ENCODE measurements at places on chromosomes 2 and 18.

DNA sequence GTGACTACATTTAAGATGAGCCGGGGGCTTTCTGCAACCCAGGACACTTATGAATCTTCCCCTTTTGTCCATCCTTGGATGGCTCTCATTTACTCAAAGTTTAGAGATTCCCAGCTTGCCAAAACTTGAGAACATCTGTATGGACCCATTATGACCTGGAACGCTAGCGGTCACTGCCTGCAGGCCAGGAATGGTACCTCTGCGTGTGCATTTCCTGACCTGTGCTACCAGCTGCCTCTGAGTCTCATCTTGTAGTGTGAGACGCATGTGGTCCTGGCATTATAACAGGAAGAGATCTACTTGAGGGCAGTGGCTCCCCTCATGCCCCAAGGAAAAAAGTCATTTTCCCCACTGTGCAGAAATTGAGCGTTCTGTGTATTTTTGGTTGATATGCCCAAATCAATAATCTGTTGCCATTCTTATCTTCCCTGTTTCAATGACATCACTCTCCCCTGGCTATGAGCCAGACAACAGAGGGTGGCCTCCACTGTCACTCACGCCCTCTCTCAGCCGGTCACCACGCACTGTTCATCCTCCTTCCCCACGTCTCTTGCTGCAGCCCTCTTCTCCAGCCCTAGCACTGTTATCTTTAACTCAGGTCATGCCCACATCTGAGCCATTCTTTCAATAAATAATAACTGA is 28.5 kb upstream of the NPAS2 start:
- DNase-seq = no peak

DNA sequence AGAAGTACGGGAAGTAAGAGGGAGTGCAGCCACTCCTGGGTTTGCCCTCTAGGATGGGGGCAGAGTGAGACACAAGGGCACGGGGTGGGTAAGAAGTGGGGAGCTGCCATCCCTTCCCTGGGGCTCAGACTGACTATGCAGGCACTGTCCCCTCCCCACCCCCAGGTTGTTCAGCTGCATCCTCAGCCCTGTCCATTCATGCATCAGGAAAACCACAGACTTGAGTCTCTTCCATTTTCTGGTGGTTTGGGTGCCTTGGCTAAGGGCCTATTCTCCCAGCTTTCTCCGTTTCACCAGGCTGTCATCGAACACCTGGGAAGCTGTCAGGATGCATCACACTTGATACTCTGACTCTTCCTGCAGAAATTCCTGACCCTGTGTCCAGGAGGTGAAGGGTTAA is 111.9 kb downstream of the TFCP2L1 start:
- DNase-seq = no peak

GRCh38 chr2:88913280-88913679 is 221.8 kb downstream of the RPIA start:
- DNase-seq = no peak

DNA sequence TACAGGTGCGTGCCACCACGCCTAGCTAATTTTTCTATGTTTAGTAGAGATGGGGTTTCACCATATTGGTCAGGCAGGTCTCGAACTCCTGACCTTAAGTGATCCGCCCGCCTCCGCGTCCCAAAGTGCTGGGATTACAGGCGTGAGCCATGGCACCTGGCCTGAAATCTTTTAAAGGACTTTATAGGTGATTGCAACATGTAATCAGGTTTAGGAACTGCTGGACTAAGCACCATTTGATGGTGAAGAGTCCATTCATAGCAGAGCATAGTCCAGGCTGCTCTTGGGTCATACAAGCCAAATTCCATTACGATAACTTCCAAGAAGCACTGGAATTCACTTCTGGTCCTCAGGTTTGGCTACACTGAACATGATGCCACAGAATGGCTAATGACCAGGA is 200.6 kb upstream of the SMAD2 start:
- DNase-seq = no peak

DNA sequence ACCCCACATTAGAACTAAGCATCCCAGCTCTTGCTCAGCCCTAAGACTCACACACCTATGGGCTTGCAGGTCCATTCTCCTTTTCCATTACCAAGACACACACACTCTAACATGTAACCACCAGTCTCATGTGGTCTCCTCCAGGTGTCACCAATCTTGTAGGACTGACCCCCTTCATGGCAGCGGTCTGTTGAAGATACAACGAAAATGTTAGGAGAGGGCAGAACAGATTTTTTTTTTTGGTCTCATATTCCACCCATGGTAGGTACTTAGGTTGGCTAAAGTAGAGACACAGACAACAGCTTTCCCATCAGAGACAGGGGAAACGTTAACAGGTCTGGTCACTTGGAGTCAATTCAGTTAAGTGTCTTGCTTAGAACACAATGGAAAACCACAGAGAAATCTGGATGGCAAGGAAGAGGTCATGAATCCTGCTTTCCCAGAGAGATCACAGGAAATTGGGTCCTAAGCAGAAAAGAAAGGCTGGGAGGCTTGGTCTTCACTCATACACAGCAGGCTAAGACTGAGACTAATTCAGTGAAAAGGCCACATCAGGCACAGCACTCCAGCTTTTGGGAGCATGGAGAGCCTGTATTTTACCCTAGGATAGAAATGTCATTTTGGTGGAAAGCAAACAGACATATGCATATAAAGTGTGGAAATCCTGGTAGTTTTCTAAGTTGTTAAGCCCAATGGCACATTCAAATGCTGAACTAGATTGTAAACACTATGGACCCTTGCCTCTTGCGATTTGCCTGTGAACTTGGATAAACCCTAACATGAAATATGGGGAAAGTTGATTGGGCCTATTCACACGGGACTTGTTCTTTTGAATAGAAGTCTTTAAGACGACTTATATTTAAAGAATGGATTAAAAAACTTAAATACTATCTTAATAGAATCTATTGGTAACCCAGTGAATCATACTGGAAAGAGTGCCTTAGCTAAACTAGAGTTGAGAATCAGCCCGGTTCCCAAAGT is 3.8 kb downstream of the FN1 start:
- DNase-seq = no peak

DNA sequence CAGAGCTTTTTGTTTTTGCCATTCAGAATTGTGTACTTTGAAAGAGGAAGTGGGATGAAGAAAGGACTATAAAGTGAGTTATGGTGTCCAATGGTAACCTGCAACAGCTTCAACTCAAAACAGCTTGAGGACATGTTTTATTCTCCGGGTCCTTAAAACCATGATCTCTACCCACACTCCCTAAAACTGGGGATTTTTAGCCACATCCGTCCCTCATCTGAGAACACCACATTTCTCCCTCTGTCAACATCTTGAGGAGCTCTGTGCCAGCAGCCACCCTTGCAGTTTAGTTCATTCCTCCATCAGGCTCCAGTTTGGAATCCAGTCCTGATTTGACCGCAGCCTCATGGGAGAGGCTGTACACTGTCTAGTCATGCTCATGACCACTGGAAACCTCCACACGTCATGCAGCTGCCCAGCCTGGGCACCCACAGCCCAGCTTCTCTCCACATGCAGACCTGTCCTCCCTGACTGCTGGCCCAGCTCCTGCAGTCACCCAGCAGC is 62.6 kb downstream of the C18orf63 start:
- DNase-seq = no peak

- no peak for DNase-seq
Observed at GRCh38 chr2:239060676-239061075, 212.8 kb downstream of the TWIST2 start.

- DNase-seq = no peak
Observed at GRCh38 chr2:195312662-195313061, 344.4 kb upstream of the SLC39A10 start.

- DNase-seq = peak; percentile 83
Observed at GRCh38 chr2:42859006-42859552, 66.7 kb upstream of the HAAO start.

GRCh38 chr2:171160956-171161740 is 455 bp upstream of the TLK1 start:
- DNase-seq = peak; percentile 47

DNA sequence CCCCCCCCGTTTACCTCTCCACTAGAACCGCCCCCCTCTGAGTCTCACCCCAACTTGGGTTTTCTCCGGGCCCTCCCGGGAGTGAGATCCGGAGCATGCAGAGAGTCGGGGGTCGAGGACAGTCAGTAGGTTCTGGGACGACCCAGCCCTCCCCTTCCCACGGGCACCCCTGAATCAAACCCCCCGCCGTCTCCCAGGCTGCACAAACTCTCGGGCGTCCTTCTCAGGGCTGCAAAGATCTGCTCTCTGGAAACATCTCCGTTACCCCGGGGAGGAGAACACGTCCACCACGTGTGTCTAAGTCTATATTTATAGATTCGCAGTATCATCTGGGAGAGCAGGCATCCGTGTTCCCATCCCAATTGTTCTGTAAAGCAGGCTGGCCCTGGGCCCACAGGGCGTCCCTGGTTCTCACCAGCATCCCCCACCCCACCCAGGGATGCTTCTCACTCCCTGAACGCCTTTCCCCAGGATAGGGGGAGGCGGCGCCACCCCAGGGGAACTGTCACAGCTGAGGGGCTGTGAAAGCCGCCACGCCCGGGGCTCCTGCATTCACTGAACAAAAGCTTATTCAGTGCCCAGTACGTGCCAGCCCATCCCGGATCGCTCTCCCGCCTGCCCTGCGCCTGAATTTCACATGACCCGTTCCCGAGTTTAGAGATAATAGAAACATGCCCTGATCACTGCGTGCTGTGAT is 765 bp upstream of the DIPK1C start:
- no peak for DNase-seq

GRCh38 chr2:109134741-109135358 is 5.8 kb downstream of the SH3RF3 start:
- no peak for DNase-seq

DNA sequence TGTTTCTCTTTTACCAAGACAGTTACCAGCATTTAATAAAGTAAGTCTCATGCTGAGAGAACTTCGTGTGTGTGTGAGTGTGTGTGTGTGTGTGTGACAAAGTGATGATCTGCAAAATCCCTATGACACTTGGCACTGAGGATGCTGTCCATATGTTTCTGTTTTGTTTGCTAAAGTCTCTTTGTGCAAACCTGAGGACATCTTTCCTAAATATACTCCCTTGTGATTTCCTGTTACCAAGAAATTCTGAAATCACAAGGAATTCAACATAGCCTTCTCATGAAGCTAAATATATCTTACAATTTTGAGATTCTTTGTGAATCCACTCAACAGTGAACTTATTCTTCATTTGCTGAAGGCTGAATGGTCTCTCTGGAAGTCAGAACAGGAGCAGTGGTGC is 1359.7 kb upstream of the NRXN1 start:
- DNase-seq = no peak

GRCh38 chr2:226317970-226318369 is 481.6 kb downstream of the IRS1 start:
- no peak for DNase-seq

DNA sequence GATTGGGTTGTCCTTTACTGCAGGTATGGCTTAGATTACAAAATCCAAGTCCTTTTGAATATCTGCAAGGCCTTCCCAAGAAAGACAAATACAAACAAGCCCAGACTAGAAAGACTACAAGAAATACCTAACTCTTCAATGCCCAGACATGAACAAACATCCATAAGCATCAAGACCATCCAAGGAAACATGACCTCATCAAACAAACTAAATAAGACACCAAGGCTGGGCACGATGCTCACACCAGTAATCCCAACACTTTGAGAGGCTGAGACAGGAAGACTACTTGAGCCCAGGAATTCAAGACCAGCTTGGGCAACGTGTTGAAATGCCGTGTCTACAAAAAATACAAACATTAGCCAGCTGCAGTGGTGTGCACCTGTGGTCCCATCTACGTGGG is 31.7 kb downstream of the MAP4K3 start:
- DNase-seq = no peak

DNA sequence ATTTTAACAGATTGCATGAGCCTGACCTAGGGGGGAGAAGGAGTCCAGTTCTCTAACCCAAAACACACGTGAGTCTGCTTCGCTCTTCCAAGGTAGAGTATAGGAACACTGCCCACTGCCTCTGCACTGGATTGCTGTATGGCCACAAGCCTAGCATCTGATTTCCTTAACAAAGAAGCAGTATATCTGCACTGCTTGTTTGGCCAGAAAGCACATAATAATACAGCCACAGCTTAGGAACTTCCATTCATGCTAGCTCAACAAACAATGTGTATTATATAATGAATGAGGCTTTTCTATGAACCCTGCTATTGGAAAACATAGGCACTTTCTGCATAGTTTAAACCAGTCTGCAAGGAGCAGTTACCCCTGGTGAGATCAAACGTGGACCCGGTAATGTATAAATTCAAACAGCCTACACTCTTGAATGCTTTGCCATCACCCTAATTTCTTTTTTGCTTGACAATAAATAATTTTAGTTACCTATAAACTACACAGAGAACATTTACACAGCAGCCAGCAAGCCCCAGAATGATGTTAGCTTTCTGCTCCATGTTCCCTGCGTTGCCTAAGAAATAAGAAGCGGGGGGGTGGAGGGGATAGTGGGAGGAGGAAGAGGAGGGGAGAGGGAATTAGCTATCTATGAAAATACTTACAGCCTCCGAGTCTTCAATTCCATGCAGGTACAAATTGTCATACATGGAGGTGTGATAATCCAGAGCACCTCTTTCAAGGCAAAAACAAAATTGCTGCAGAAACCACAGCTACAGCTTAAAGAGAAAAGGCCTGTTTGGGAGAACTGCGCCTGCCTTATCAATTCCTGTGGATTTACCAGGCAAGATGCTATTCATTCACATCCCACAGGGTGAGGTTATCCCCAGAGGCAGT is 125.6 kb downstream of the CACNB4 start:
- no peak for DNase-seq

DNA sequence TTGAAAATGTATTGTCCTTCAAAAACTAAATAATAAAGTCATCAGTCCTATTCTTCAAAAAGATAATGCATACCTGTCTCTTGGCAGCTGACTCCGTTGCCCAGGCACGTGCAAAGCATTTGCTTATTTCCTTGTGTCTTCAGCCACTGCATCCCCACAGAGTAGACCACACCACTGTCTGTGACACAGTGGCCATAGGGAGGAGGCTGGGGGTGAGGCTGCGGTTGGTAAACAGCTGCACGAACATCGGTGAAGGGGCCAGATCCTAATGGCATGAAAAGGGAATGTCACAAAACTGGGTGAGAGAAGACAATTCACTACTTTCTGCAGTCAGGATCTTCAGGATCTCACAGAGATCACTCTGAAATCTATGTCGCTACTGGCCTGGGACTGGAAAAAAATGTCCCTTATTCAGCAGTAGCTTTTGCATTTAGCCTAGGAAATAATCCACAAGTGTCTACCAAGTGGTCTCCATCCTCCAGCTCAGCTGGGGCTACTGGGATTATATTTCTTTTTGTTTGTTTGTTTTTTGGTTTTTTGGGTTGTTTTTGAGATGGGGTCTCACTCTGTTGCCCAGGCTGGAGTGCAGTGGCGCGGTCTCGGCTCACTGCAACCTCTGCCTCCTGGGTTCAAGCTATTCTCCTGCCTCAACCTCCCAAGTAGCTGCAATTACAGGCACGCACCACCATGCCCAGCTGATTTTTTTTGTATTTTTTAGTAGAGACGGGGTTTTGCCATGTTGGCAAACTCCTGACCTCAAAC is 10.7 kb downstream of the FN1 start:
- no peak for DNase-seq

DNA sequence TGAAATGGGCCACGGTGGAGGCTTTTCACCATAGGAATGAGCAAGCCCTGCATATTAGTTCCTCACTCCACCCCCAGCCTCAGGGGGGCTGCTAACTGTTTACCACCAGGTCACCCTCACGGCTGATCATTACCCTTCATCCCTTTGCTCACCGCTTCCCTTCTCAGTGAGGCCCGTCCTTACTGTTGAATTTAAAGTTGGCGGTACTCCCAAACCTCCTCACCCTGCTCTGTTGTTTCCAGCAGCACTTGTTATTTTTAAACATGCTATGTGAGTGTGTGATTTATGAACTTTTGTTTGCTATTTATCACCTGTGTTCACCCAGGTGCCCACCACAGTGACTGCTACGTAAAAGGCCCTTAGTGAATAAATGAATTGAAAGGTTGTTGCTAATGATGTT is 243.6 kb downstream of the ZNF407 start:
- no peak for DNase-seq

Data from stimulated activated CD4-positive, alpha-beta T cell treated with anti-CD3 and anti-CD28 coated beads, Interleukin-2, amount 100 ng/mL, for 48 hours (primary cell).